ENCODE measurements at places on chromosomes 1 and 21. TPM values are rescaled to one million over a fixed set of nuclear protein-coding genes. Genes with fewer than 3 reads are reported as not detected.

The AURKAIP1 gene
- total RNA-seq, result 190 TPM

The NVL gene
- total RNA-seq, result 8.8 TPM

The LGR6 gene
- 0.23 TPM for total RNA-seq

The CCDC27 gene
- not detected for total RNA-seq

The LRP8 gene
- total RNA-seq, result 3.0 TPM

The BOLA1 gene
- 14.2 TPM for total RNA-seq

The ZNF697 gene
- total RNA-seq, result 12.4 TPM

The C1orf146 gene
- not detected for total RNA-seq

The DEPDC1 gene
- 0.41 TPM for total RNA-seq

The RGL1 gene
- total RNA-seq, result 17.6 TPM

The RAB3B gene
- total RNA-seq, result not detected

The PTGFR gene
- 0.33 TPM for total RNA-seq

The SMCP gene
- total RNA-seq, result not detected

The RIMS3 gene
- 2.0 TPM for total RNA-seq

The SELENBP1 gene
- total RNA-seq, result 58.3 TPM

The PGLYRP3 gene
- not detected for total RNA-seq

The DNM3 gene
- 2.6 TPM for total RNA-seq

The CRP gene
- not detected for total RNA-seq

The DESI2 gene
- total RNA-seq, result 20.3 TPM

The UBE4B gene
- 66.7 TPM for total RNA-seq

The LIPI gene
- total RNA-seq, result not detected

The KRTAP10-11 gene
- total RNA-seq, result not detected

The COL8A2 gene
- 1.5 TPM for total RNA-seq

The ST6GALNAC3 gene
- 8.0 TPM for total RNA-seq

The IFNLR1 gene
- 2.3 TPM for total RNA-seq

The LPAR3 gene
- 8.8 TPM for total RNA-seq

The MLLT11 gene
- 33.9 TPM for total RNA-seq

The NRAS gene
- total RNA-seq, result 6.2 TPM

The RPS6KA1 gene
- total RNA-seq, result 2.3 TPM

The LCE1F gene
- total RNA-seq, result not detected

The GSTM1 gene
- 33.7 TPM for total RNA-seq

The MTARC2 gene
- total RNA-seq, result 30.1 TPM

The RASAL2 gene
- 27.3 TPM for total RNA-seq

The LRRN2 gene
- 1.1 TPM for total RNA-seq

The ACADM gene
- 387 TPM for total RNA-seq

The EIF3I gene
- 138 TPM for total RNA-seq

The S100A16 gene
- 33.5 TPM for total RNA-seq

The C21orf58 gene
- 1.2 TPM for total RNA-seq

The ERICH3 gene
- not detected for total RNA-seq

The GPX7 gene
- total RNA-seq, result 6.4 TPM

The POGZ gene
- 48.8 TPM for total RNA-seq

The LRRC71 gene
- not detected for total RNA-seq

The GPR157 gene
- total RNA-seq, result 45.4 TPM

The ASAP3 gene
- 15.5 TPM for total RNA-seq

The FCGR1A gene
- total RNA-seq, result 1.3 TPM

The PIGM gene
- 2.1 TPM for total RNA-seq

The CAMSAP2 gene
- total RNA-seq, result 38.0 TPM

Measured in heart right ventricle (tissue), 16 donors.